HFF-Myc (cell line): ENCODE measurements at places on chromosomes 6 and 20.

- DNase-seq: no peak
These were observed 145.7 kb downstream of the CFAP61 start for GRCh38 chr20:20198011-20198410.

DNA sequence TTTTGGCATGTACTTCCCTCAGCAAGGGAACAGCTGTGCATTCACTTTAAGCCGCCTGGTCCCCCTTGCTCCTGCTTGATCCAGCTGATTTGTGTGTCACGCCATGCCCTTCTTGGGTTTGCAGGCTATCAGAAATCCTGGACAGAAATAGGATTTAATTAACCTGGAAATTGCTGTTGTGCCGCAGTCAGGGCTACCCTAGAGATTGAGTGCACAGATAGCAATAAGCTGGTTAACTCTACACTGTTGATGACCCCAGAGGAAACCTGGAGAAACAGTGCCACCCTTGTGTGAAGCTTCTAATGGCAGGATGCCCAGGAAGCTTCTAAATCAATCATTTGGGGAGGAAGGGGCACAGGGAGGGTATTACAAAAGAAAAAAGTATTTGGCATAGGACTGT, 199.0 kb downstream of the JARID2 start:
- no peak for DNase-seq

- DNase-seq: no peak
These were observed 55.9 kb downstream of the TRAF3IP2 start for GRCh38 chr6:111549746-111550145.

DNA sequence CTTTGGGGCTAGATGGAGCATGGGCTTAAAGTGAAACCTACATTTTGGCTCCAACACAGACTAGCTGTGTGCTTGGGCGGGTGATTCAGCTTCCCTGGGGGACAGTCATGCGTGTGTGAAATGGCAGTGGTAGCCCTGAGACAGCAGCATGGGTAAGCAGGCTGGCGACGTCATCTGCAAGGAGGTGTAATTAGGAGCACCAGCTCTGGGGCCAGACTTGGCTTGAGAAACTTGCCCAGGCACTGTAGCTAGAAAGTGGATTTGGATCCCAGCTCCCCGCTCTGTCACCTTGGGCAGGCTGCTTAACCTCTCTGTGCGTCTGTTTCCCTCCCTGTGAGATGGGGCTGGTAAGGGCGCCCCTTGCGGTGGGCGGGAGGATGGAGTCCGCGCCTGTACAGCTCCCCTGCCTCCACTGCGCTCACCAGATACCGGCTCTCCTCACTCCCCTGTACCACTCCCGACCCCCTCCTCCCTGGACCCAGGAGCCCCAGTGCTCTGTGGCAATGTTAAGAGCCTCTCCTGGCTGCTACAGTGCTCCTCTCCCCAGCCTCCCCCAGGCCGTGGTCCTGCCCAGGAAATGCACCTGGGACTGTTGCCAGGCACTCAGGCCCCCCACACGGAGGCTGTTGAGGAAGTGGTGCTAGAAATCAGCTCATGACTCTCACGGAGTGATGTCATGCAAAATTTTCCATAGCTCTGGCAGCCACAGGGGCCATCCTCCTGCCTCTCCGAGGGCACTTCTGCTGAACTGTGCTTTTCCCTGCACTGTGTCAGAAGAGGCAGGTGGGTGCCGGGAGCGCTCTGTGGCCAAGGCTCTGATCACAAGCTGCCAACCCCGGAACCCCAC, 44.6 kb downstream of the SYNJ2 start:
- peak; percentile 92 for DNase-seq

- DNase-seq: no peak
These were observed 670 bp downstream of the NCOA5 start for GRCh38 chr20:46089167-46089416.

- peak; percentile 30 for DNase-seq
These were observed 28.3 kb downstream of the MRS2 start for GRCh38 chr6:24431045-24431451.

- DNase-seq: no peak
These were observed 179.2 kb downstream of the HACE1 start for GRCh38 chr6:104680539-104680938.

DNA sequence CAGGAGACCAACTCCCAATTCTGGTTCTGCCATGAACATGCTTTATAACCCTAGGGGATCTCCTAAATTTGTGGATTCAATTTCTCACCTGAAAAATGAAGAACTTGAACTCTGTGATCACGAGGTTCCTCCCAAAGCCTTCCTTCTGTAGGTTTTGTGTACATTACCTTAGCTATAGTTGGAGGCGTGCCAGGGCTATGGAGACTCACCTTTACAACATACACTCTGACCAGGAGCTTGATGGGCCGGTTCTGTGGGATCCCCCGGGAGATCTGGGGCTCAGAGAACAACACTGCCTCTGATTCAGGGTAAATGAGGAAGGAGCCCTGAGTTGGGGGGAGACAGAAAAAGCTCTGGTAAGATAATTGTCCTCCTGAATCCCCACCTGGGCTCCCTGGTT, 34.1 kb downstream of the ERGIC3 start:
- DNase-seq: no peak

DNA sequence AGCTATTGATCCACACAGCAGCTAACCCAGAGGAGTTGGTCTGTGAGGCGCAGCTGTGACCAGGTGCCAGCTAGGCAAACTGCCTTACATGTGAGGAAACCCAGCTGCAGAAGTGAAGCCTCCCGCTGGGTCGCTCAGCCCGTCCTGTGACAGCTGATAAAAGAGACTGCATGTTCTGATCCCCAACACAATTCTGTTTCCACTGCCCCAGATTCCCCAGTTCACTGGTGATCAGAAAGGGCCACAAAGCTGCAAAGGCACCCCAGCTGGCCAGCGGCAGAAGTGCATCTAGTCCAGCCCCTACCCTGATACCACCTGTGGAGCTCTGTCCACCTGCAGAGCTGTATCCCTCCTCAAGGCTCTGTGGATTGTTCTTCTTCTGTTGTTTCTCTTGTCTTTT, 64.5 kb downstream of the CTNNBL1 start:
- no peak for DNase-seq

DNA sequence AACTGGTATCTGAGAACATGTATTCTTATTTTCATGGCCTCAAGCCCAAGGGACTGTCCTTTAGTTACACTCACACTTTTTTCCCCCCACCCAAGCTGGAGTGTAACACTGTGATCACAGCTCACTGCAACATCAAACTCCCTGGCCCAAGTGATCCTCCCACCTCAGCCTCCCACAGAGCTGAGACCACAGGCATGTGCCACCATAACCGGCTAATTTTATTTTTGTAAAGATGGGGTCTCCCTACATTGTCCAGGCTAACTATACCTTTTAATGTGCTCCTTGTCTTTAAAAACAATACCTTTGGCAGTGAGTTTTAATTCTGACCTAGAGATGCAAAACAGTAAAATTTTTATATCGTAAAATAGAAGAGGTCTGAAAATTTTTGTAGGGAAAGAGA, 48.2 kb upstream of the FAM83C start:
- no peak for DNase-seq

DNA sequence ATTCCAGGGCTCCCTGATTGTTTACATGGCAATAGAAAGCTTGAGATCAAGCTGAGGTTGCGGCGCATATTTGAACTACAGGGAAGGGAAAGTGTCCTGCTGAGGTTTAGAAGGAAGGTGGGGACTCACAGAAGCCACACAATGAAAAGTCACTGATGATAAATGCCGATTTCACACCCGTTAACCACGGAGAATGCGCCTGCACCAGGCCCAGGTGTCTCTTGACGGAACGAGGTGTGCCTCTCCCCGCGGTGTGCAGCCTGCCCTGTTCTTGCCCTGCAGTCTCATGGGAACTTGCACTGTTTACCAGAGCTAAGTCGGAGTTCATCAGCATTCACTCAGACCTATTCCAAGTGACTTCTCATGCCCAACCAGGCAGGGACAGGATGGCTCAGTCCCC, 90.3 kb downstream of the LY86 start:
- DNase-seq: no peak

DNA sequence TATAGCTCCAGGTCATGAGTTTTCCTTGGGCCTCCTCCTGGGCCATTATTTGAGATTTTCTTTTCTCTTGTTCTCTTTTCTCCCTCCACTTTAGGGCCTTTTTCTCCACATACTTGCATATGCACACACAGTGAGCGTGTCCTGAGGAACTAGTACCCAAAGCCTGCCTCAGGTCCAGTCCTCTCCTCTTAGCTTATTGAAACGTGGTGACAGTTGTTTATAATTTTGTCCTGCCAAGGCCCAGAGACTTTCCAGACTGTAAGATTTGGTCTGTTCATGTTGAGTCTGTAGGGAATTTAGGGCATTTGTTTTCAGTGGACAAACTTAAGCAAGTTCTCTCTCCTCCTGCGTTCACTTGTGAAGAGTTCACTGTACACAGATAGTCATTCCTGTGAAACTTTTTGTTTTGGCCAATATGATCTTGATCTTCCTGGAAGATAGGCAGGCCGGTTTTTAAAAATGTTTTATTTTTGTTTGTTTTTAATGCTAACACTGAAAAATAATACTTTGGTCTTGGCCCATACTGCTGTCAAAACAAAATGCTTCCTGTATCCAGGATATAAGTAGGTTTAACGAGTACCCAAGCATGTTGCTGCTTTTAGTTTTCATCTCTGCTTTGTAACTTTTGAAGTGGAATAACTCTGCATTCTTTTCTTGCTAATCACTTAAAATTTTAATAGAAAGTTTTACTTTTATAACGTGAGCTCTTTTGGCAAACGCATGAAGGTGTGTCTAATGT, 20.7 kb downstream of the LRRC1 start:
- DNase-seq: no peak

DNA sequence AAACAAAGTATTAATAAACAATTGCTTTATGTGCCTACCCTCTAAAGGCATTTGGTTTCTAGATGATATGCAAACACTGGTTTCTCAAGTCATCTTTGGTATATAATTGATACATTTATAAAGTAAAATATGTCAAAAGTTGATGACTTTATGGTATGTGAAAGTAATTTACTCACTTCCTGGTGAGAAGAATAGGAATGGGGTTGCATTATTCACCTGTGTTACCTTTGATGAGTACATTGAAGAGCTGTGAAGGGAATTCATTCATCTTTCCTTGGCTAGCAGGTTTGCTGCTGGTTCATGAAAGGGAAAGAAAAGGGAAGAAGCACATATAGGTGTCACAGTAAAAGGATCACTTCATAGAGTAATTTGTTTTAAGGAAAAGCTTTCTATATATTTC, 20.4 kb downstream of the RNF217 start:
- DNase-seq: no peak
